AG09309 (cell line): ENCODE measurements at places on chromosomes 6 and 20.

- no peak for DNase-seq
These were observed 42.7 kb downstream of the IRAK1BP1 start for GRCh38 chr6:78910010-78910409.

DNA sequence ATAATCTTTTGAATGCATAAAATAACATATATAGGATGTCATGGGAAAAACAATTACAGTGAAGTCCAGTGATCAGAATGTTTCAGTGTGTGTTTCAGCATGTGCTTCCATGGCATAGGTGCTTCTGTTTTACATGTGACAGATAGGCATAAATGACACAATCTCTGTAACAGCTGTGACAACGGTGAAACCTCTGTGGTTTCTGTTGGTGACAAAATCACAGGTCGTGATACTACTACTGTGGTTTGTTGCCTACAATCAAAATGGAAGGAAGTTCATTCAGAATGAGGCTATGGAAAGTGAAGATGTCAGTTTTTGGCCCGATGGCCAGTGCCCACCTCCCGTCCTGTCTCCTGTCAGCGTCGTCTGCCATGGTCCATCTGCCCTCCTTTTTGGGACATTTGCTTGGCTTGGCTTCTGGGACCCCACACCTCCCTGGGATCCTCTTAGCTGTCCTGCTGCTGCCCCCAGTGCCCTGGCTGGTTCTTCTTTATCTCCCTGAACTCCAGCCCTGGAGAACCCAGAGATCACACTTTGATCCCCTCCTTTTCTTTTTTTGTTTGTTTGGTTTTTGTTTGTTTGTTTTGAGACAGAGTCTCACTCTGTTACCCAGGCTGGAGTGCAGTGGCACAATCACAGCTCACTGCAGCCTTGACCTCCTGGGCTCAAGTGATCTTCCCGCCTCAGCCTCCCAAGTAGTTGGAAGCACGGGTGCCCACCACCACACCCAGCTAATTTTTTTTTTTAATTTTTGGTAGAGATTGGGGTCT lies 79.3 kb upstream of the NAA20 start:
- DNase-seq: no peak

DNA sequence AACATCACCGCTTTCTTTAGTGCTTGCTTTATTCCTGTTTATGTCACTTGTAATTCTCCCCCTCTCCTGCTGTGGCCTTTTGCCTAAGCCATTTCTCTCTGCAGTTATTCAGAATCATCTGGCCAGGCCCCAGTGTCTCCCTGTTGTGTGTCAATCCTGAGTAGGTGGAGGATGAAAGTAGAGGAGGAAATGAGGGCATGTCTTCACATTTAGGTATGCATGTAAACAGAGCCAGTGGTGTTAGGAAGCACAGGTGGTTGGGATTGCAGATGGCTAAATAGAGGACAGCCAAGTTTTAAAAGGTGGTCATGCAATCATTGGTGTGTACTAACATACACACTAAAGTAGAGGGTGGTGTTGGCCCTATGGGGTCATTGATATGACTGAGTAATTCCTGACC lies 5.2 kb downstream of the PRSS35 start:
- no peak for DNase-seq

- DNase-seq: no peak
These were observed 248.0 kb downstream of the PHF3 start for GRCh38 chr6:63883597-63883996.

GRCh38 chr6:73803562-73804241 lies 107.7 kb downstream of the CD109 start:
- DNase-seq: peak; percentile 99

DNA sequence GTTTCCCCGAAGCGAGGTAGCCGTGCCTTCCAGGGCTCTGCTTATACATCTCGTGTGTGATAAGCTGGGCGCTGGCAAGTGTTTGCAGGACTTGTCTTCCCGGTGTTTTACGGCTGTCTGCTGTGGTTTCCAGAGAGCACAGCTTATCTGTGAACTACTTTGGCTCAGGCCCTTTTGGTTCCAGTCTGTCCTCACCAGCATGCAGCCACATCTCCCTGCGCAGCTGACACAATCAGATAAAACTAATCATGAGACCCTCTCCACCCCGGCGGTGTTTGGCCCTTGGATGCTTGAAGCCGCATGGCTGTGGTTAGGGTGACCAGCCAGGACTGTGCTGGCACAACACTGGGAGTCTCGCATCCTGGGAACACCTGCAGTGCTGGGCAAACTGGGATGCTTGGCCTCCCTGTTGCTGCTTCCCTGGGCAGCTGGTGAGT lies 241.8 kb upstream of the FOXQ1 start:
- no peak for DNase-seq

DNA sequence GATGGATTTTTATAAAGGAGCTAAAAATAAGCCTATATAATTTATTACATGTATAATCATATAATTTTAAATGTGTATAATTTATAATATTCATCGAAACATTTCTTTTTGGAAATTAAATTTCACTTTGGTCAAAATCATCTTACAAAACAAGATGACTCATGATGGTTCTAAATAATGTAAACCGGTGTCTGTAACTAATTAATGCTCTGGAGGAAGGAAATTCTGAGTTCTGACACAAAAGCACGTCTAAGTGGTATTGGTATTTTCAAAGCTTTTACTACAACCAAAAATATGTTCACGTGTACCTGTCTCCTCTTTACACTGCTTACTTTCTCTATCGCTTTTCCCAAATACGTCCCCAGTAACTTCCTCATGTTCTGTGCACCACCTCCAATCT lies 134.1 kb downstream of the MTHFD1L start:
- no peak for DNase-seq

GRCh38 chr6:25219917-25220278 lies 59.3 kb upstream of the CARMIL1 start:
- DNase-seq: no peak

DNA sequence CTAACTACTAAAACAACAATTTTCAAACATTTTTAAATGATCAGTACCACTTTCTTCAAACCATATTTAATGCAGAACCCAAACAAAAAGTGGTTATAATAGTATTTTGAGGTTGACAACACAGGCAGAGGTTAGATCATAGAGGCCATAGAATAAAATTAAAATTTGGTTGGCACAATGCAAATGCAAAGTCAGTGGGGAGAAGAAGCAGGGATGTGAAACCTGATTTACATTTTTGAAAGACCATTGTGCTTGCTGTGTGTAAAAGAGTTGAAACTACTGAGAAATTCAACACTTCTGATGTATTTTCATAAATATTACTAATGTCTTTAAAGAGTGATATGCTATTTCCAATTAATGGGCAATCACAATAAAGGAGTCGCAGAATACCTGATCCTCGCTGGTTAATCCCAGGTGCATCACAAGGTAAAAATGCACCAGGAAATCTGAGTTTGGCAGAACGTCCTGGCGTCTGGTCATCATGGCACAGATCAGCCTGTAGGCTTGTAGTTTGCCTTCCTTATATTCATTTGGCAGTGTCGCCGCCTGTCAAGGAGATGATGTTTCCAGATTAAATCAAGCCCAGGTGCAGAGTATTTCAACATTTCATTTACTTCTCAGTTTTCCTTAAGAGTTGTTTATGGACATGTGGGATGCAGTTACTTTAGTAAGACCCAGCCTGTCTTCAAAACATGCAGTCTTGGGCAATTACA lies 141.2 kb downstream of the RALGAPA2 start:
- DNase-seq: no peak

DNA sequence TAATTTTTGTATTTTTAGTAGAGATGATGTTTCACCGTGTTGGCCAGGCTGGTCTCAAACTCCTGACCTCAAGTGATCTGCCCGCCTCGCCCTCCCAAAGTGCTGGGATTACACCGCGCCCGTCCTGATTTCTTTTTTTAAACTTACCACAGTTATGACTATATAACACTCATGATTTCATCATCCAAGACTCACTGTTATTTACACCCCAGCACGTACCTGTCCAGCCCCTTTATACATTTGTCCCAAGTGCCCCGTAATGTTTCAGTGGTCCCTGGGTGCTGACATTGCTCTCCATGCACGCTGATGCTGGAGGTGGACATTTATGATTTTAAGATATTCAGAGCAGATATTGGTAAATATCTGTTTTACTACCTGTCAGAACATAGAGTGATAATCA lies 219.9 kb upstream of the GMDS start:
- no peak for DNase-seq

DNA sequence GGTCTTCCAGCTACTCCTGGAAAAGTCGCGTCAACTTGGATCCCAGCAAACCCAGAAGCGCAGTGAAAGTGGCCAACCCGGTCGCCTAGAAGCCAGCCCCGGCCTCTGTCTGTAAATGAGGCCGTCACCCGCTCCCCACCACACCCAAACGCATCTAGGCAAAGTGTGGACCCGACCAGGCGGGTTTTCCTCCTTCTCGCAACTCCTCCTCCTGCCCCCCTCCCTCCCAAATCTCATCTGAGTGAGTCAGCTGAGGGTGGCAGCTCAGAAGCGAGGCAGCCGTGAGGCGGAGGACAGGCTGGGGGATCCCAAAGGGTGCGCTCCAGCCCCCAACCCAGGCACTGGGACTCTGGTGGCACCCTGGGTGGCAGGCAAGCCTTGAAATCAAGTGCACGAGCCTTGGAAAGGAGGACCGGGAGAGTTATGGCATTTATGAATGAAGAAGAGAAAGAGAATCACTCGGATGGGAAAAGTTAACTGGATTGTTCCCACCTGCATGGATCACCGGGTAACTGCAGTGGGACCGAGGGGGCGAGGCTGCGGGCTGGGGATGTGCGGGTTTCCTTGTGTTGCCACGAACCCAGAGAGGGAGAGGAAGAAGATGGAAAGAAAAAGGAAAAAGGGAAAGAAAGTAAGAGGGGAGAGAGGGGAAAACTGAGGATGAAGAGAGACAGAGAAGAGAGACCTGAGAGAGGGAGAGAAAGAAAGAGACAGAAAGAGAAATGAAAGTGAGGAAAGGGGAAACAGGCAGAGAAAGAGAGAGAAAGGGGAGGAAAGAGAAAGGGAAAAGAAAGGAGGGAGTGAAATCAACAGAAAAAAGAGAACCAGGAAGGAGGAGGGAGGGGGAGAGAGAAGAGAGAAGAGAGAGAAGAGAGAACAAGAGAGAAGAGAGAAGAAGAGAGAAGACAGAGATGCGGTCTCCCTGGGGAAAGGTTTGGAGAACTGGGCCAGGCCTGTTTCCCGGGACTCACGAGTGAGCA lies at the start of gene APCDD1L:
Gene APCDD1L (minus strand): TSS at position 167 of the 980 bp plus-strand sequence. CDS start 692 bp downstream, outside the sequence.
- DNase-seq: no peak

DNA sequence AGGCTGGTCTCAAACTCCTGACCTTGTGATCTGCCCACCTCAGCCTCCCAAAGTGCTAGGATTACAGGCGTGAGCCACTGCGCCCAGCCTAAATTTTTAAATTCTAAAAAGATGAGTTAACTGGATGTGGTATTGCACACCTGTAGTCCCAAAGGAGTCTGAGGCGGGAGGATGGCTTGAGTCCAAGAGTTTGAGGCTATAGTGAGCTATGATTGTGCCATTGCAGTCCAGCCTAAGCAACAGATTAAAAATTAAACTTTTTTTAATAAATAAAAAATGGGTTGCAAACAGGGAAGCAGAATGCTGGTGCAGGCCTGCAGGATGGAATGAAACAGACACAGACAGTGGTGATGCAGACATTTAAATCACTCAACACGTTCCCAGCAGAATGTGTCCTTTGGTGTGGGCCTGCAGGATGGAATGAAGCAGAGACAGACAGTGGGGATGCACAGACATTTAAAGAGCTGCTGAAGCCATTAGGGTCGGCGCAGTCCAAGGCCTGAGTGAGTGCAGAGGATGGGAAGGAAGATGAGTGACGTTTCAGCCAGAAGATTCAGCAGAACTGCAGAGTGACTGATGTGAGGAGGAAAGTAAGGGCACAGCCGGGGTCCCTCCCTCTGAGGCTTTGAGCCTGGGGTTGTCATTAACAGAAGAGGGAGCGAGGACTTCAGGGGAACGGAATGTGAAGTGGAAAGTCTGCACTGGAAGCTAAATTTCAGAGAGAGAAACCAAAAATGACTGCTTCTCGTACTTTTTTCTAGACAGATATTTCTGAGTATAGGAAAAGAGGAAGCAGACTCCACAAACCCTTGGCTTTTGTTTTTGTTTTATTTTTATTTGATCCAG lies 117.5 kb downstream of the RIN2 start:
- DNase-seq: no peak

DNA sequence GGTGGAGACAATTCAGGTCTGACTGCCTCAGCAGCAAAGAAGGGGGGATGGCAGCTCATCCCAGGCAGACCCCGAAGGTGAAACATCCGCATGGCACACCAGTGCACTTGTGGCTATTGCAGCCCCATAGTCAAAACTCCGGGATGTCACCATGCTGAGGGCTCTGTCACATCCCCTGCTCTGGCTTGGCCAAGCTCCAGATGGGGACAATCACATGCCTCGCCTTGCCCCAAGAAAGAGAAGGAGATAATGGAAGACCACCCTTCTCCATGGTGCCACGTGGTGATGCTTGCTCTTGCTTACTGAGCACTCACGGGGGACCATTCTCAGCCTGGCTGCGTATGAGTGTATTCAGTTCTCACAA lies 60.2 kb downstream of the RBM38 start:
- no peak for DNase-seq

- DNase-seq: peak; percentile 61
These were observed 60.9 kb downstream of the SNRNP48 start for GRCh38 chr6:7650878-7651277.

- peak; percentile 27 for DNase-seq
These were observed 195.3 kb downstream of the SLC24A3 start for GRCh38 chr20:19407736-19408135.
